ENCODE measurements at places on chromosomes 13 and 19.

GRCh38 chr19:6032381-6032780 lies 54.4 kb upstream of the RANBP3 start:
- DNase-seq, result no peak

GRCh38 chr13:27638001-27638400 lies 16.3 kb downstream of the POLR1D start:
- DNase-seq, result no peak

GRCh38 chr13:110643768-110644421 lies 28.6 kb downstream of the NAXD start:
- DNase-seq, result no peak

- no peak for DNase-seq
These were observed 6.1 kb upstream of the ARRDC2 start for GRCh38 chr19:18001777-18002345.

- DNase-seq, result no peak
These were observed 110.3 kb downstream of the NHLRC3 start for GRCh38 chr13:39148513-39148961.

GRCh38 chr13:112759827-112760226 lies 70.0 kb downstream of the ATP11A start:
- DNase-seq, result no peak
